Glutamatergic neuron (in vitro differentiated cells): ENCODE measurements at places on chromosomes 5 and 9. TPM values are rescaled to one million over a fixed set of nuclear protein-coding genes. Genes with fewer than 3 reads are reported as not detected.

GRCh38 chr9:81599837-81600236 lies 89.5 kb downstream of the TLE1 start:
- no peak for DNase-seq

DNA sequence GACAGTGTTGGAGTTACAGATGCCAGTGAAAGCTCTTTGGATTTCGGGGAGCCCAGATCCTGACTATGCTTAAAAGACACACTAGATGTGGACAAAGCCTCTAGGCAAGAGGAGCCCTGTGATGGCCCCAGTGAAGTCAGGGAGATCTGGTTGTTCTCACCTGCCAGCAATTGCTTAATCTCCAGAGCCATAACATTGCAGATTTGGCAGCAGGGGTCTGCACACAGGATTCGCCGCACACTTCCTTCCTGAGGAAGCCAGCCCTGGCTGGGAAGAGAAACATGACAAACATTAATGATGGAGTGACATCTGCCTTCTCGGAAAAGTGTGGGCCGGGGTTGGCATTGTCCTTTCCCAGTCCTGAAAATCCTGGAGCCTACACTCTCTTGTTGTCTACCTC lies 65.2 kb upstream of the PHF24 start:
- DNase-seq = no peak

DNA sequence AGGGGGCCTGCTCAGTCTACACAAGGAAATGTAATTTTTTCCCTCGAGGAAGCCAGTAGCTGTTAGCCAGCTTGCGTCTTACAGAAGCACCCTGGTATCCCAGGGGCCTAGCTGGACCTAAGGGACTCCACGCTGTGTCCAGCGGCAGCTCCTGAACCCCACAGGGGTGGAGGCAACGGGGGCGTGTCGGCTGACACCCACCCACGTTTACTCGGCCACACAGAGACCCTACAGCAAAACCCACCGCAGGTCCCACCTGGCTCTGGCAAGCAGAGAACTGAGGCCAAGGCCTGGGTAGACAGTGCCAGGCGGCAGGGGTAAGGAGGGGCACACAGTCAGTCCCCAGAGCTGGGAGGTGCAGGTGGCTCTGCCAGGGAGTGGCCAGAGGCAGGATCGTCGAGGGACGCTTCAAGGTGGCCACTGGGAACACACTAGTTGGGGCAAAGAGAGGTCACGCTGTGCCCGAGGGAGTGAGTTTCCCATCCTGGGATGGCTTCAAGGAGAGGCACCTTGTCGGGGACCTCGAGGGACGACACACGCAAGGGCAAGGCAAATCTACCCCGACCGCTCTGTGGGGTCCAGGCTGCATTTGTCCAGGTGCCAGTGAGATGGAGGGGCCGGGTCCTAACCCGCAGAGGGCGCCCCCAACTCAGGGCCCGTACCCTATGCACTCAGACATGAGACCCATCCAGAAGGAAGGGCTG lies 20.7 kb downstream of the BRD3OS start:
- no peak for DNase-seq

DNA sequence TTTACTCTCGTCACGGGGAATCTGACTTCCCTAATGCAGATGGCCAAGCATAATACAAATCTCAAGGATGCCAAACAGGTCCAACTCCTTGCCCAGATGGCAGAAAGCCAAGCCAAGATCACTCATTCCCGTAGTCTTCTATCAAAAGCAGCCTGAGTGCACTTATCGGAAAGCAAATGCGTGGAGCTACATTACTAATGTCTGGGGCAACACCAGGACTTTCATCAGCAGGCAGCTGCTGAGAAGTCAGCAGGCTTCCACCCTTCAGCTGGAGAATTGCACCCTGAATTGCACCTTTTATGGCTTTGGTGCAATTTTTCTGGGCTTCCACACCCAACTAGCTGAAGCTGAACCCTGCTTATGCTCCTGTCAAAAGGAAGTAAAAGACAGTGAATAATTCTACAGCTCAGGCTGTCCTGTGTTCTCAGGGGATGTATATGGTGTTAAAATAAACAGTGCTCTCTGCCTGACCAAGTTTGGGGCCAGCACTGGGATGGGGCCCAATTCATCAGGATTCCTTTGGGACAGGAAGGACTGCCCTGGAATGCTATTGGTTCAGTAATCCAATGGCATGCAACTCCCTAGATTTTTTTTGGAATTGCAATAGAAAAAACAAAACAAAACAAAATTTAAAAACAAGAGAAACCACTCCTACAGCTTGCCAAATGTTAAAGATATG lies 92.6 kb downstream of the DPYSL3 start:
- DNase-seq = no peak

- DNase-seq = peak; percentile 84
Observed at GRCh38 chr5:175797521-175798038, 73.8 kb upstream of the CPLX2 start.

DNA sequence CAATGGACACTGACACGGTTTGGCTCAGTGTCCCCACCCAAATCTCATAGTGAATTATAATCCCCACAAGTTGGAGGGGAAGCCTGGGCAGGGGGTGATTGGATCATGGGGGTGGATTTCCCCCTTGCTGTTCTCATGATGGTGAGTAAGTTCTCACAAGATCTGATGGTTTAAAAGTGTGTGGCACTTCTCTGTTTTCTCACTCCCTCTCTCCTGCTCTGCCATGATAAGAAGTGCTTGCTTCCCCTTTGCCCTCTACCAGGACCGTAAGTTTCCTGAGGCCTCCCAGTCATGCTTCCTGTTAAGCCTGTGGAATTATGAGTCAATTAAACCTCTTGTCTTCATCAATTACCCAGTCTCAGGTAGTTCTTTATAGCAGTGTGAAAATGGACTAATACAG lies 115.8 kb upstream of the KIF2A start:
- no peak for DNase-seq

DNA sequence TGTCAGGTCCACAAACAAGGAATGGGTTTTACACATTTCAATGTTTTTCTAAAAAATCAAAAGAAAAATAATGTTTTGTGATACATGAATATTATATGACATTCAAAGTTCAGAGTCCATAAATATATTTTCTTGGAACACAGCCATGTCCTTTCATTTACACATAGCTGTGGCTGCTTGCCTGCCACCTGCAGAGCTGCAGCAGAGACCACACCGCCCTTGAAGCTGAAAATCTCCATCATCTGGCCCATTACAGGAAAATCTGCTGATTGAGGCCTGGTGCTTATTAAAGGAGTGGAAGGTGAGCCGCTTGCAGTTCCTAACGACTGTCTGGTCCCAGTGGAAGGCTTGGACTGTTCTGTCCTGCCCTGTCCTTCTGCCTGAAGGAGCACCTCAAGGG lies 232.6 kb upstream of the ADAMTS16 start:
- no peak for DNase-seq

DNA sequence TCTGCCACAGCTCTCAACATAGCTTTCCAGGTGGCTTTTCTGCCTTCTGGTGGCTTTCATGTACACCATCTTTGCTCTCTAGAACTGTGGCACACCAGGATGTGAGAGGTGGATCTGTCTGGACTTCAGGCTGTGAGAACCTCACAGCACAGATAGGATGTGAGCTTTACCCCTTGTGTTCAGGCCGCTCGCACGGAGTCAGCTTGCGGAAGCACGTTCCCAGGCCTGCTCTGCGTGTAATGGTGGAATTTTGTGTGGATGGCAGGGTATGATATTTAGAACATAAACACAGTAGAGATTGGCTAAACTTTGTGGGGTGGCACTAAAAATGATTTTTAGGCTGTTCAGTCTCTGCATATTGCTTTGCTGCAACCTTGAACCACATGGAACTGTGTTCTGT lies 250.5 kb downstream of the FANCC start:
- no peak for DNase-seq

- DNase-seq = no peak
Observed at GRCh38 chr9:88460587-88461332, 72.5 kb downstream of the SPIN1 start.

DNA sequence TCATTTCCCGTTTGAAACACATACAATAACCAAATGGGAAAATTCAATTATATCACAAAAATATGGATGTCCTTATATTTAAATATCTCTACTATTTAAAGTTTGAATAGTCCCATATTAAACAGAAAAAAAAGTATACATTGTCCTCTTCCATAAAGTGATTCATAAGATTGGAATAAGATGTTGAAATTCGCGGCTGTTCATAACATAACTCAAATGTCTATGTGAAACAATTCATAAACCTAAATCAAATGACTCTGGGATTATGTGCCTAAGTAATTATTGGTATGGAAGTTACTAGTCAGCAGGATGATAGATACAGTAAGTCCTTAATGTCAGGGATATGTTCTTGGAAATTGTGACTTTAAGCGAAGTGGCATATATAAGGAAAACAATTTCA lies 3.9 kb upstream of the EFNA5 start:
- DNase-seq = no peak

DNA sequence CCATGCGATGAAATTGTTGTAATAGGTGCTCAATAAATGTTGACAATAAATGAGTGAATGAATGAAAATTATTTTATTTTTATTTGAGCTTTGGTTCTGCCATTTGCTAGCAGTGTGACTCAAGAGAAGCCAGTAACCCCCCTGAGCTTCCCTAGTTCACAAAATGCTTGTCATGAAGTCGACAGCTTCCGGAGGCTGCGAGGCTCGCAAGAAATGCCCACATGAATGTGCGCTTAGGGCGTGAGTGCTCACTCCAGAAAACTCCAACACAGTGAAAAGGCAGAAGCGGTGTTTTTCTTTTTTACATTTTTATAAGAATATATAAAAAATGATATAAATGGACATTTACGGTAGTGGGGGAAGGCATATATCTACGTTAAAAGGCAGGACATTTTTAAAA lies 26.5 kb downstream of the CDKN2A start:
- no peak for DNase-seq

GRCh38 chr5:152838241-152838786 lies 433.2 kb upstream of the NMUR2 start:
- no peak for DNase-seq

GRCh38 chr5:6399980-6400910 lies 21.9 kb upstream of the MED10 start:
- DNase-seq = no peak

- DNase-seq = no peak
Observed at GRCh38 chr5:66558560-66558959, 37.6 kb upstream of the MAST4 start.

- no peak for DNase-seq
Observed at GRCh38 chr5:167716126-167716775, 575.2 kb upstream of the WWC1 start.

- DNase-seq = no peak
Observed at GRCh38 chr5:135487839-135488514, 35.8 kb upstream of the TIFAB start.

DNA sequence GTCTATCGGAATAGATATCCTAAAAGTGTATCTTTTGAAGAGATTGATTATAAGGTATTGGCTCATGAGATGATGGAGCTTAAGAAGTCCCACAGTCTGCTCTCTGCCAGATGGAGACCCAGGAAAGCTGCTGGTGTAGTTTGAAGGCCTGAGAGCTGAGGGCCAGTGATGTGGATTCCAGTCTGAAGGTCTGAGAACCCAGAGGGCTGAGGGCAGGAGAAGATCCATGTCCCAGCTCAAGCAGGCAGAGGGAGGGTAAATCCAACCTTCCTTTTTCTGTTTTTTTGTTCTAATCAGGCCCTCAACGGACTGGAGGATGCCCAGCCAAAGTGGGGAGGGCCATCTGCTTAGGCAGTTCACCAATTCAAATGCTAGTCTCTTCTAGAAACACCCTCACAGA lies 11.0 kb upstream of the ABL1 start:
- no peak for DNase-seq

DNA sequence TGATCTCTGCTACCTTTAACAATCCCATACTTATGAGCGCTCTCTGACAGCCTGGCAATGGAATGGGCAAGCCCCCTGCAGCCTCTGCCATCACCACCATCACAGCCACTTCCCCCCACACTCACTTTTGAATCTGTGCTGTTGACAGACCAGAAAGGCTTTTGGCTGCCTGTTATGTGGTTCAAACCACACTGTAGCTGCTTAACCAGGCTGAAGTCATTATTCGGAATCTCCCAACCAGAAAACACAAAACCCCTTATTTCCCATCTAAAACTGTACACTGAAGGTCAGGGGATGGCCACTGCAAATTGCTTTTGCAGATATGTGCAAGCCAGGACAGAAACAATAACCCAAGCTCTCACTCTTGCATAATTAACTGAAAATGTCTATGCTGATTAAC lies 35.8 kb downstream of the PTCH1 start:
- DNase-seq = no peak

DNA sequence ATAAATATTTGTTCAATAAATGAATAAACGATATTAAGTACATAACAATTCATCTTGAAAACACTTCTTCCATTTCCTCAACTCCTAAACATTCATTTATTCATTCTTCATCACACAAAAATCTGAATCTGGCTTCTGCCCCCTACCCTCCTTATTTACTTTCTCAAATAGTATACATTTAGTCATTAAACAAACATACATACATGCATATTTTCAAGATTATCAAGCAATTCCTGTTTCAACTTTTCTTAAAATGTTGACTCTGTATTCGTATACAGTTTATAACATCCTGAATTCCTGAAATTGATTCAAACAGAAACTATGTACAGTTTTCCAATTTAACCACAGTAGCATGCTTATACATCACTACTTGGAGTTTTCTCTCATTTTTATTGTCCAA lies 129.0 kb downstream of the MUSK start:
- DNase-seq = no peak

DNA sequence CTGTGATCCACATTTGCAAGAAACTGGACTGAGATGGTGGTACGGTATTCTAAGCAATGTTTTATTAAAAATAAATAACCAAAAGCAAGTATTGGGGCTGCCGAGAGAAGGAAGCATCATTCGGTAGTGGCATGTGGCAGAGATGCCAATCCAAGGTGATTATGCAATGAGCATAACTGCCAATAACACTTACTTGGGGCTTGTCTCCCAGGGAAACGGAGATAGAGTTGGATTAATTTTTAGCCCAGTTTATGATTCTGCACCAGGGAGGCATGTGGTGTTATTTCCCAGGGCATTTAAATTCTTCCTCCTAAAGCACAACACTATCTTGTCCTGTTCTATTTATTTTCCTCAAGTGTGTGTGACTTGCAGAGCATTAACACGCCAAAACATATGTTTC lies 17.9 kb downstream of the SLC24A2 start:
- DNase-seq = no peak

DNA sequence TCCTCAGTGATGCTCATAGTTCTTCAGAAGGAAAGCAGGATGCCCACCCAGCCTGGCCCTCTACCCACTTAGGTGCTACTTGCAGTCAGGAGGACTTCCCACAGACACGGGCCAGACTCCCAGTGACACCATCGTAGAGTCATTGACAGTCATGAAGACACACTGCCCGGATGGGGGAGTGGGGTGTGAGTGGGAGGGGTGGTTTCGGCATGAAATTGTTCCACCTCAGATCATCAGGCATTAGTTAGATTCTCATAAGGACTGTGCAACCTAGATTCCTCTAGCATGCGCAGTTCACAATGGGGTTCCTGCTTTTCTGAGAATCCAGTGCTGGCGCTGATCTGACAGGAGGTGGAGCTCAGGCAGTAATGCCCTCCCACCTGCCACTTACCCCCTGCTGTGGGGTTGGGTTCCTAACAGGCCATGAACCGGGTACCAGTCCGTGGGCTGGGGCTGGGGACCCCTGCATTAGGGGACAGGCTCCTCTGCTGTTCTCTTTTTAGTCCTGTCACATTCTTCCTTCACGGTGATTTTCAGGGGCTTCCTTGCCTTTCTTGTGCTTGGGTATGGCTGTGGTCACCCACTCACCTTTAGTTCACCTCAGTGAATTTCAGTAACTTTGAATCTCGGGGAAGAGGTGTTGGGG lies 88.2 kb upstream of the ANKRD55 start:
- DNase-seq = no peak

PAEP gene
- total RNA-seq = not detected

LURAP1L gene
- 25.6 TPM for total RNA-seq

SOX30 gene
- not detected for total RNA-seq

GABRA1 gene
- not detected for total RNA-seq

IFNA21 gene
- total RNA-seq = not detected

GZMA gene
- not detected for total RNA-seq

IFNA13 gene
- not detected for total RNA-seq

FNIP1 gene
- 23.2 TPM for total RNA-seq

ITK gene
- not detected for total RNA-seq
